ENCODE measurements at places on chromosomes 2 and 18.

GRCh38 chr18:74264303-74265020 lies 27.3 kb downstream of the CYB5A start:
- no peak for DNase-seq

DNA sequence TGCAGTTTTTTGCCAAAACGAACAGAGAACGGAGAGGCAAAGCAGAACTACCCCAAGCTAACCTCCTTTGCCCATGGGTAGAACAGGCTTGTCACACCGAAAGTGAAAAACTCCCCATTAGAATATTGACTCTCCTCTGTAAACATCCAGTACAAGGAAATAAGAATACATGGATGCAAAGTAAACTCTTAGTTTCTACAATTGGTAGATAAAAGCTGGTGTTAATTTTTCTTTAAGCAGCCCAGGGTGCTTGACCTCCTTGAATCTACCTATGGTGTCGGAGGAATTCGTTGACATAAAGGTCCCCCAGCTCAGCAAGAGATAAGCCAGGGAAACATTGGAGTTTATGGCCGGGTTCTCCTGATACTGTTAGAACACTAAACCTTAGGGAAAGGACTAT lies 48.4 kb upstream of the DSG1 start:
- DNase-seq = no peak

DNA sequence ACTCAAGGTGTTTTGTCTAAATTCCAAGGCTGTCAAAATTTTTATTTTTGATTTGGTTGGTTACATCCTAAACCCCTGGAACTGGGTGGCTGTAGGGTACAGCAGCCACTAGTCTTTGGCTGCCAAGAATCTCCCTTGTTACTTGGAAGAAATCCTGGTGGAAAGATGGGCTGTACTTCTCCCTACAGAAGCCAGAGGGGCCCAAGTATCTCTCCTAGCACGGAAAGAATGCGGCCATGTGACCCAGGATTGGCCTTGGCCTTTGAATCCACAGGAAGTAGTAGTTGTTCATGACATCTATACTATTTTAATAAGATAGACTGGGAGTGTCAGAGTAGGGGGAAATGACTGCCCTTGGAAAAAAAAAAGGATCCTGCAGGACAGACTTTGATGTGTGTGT lies 54.4 kb upstream of the MYO3B start:
- DNase-seq = no peak

GRCh38 chr18:24499814-24500213 lies 39.4 kb downstream of the HRH4 start:
- DNase-seq = no peak

DNA sequence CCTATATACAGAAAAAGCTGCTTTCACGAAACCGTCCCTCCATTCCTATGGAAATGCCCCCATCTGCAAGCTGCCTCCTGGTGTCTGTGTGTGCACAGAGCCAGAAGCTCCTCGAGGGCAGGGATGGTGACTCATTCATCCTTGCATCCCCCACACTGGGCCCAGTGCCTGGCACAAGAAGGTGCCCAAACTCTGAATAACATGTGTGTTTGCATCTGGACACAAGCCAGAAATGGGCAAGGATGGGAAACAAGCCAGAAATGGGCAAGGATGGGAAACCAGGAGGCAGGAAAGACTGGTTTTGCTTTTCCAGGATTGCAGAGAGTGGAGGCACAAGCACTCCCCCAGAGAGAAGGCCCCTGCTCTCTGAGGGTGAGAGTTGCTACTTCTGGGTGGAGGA lies 313.9 kb downstream of the CELF4 start:
- DNase-seq = no peak

DNA sequence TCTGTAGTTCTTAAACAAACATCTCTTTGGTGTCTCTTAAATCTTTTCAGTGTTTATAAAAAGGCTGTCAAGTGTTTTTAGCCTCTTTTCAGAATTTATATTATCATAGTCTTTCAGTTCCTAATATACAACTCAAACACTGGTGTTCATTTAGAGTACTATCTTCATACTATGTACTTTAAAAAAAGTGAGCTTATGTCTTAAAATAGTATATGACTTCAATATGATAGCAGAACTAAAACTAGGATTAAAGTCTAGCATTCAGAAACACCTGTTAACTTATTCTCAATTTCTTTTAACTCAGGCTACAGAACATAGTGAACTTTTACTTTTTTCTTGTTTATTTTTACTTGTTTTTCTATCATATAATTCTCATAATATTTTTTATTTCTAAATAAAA lies 14.7 kb upstream of the IKZF2 start:
- no peak for DNase-seq

- no peak for DNase-seq
These were observed 593.9 kb upstream of the NETO1 start for GRCh38 chr18:73461780-73462059.

GRCh38 chr2:191867507-191867847 lies 20.6 kb upstream of the CAVIN2 start:
- DNase-seq = no peak
